ENCODE measurements at places on chromosomes 6 and 20.

DNA sequence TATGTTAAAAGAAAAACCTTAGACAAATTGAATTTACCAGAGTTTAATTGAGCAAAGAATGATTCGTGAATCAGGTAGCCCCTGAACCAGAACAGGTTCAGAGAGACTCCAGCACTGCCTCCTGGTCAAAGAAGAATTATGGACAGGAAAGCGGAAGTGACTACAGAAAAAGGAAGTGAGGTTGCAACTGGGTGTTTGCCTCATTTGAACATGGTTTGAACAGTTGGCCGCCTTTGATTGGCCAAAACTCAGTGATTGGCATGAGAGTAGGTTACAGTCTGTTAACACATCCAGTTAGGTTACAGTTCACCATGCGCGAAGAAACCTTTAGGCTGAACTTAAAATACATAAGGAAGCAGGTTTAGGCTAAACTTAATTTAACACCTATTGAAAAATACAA is 248.8 kb downstream of the TFAP2A start:
- no peak for DNase-seq

DNA sequence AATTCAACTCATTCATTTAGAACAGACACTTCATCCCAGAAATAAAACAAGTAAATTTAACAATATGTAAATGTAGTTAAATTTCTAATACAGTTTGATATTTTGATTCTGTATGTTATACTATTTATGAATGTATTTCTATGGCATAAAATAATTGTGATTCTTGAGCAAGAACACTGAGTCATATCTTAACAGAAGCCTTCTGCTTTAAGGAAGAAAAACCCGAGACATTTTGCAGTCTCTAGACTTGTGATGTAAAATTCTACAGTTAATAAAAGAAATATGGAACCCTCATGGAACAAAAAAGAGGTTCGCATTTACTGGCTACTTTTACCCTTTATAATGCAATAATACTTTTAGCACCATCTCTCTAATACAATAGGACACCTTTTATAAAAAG is 47.9 kb upstream of the SCML4 start:
- DNase-seq: no peak

GRCh38 chr6:6260196-6260722 is 60.2 kb downstream of the F13A1 start:
- DNase-seq: no peak

GRCh38 chr20:24911461-24911860 is 37.6 kb upstream of the CST7 start:
- no peak for DNase-seq

GRCh38 chr6:82893889-82894652 is 171.6 kb downstream of the UBE3D start:
- no peak for DNase-seq
